ENCODE measurements at places on chromosomes 16 and 17.

DNA sequence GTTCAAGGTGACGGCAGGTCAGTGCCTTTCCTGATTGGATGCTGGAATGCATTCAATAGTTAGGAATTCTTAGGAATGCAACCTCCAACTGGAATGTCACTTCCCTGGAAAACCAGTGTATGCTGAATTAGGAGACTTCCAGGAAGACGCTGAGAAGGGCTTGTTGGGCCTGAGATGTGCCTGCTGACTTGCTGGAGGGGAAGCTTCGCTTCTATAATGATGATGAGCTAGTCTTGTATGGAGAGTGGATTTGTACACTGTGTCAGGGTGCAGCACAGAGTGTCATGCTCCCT is 45.6 kb downstream of the SMPD3 start:
- no peak for DNase-seq

DNA sequence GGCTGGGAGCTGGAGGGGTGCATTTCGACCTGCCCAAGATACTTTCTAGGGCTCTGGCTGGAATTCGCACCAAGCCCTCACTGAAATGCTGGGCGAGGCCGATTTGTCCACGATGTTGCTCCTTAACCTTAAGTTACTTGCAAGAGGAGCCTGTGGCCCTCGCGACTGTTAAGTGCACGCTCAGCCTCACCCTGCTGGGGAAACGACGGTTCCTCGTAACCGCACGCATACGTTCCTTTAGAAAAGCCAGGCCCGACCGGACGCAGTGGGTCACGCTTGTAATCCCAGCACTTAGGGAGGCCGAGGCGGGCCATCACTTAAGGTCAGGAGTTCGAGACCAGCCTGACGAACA is 607 bp upstream of the NCOR1 start:
- DNase-seq = no peak

GRCh38 chr16:105521-105920 is 27.5 kb downstream of the MPG start:
- no peak for DNase-seq

DNA sequence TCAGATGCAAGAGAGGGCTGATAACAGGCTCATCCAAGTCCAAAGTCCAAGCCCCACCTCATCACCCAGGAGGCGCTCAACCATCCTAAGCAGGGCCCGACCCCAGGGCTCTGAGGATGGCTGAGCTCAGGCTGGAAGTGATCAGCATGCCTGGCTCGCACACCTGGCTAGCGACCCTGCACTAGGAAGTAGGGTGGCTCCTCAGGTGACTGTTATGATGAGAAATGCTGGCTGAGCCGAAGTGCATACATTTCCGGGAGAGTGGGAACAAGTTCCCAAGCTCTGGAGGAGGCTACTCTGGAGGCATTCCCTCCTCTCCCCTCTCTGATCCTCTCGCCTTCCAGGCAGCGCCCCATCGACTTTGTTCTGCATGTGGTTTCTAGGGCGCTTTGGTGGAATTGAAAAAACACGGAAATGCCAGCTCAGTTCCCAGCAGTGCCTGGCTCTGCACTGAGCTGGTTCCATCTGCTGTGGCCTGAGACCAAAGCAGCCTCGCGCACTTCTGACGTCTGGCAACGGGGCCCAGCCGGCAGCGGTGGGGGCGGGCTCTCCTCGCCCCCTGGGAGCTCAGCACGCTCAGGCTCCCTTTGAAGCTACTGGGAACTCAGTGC is 130.3 kb downstream of the IRF8 start:
- no peak for DNase-seq

GRCh38 chr16:2333231-2333630 is 7.3 kb downstream of the ABCA3 start:
- DNase-seq = no peak

- DNase-seq = no peak
These were observed 3.7 kb upstream of the CBX8 start for GRCh38 chr17:79800325-79801155.

DNA sequence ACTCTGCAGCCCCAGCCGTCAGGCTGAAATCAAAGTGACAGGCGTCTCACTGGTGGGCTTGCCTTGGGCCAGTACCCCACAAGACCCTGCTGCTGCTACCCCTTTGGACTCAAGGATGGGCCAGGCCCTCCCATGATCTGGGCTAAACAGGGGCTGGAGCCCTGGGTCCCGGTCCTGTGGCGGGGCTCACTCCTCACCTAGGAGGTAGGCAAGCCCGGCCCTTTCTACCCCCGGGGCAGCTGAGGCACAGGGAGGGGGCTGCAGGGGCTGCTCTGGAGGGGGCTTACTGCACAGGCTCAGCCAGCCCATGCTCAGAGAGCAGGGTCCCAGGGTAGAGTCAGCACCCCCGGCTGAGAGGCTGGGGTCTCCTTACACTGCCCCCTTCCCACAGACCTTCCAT is 23.6 kb downstream of the KATNB1 start:
- DNase-seq = no peak

DNA sequence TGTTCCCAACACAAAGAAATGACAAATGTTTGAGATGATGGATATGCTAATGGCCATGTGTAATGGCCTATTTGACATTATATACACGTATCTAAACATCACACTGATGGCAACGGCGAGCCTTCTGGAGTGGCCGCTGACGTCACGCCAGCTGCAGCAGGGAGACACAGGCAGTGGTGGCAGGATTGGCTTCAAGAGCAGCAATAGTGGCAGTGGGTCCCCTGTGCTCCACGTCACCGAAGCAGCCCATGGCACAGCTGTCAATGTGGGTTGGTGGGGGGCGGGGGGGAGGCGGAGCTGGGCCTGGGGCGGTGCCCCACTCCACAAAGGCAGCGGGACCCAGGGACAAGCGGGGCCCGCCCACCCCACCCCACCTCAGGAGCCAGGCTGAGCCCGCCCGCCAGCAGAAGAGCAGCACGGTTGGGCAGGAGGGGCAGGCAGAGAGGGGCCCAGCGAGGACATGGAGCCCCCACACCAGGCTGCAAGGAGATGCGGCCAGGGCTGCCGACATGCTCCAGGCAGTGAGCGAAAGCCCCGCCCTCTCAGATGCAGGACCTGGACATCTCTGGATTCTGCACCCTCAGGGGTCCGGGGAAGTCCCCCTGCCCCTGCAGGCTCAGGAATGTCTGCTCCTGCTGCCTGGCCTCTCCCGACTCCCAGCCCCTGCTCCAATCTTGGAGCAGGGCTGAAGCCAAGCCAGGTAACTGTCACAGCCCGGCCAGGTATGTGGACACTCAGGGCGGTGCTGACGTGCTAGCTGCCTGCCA is 64.6 kb downstream of the USP32 start:
- DNase-seq = no peak

DNA sequence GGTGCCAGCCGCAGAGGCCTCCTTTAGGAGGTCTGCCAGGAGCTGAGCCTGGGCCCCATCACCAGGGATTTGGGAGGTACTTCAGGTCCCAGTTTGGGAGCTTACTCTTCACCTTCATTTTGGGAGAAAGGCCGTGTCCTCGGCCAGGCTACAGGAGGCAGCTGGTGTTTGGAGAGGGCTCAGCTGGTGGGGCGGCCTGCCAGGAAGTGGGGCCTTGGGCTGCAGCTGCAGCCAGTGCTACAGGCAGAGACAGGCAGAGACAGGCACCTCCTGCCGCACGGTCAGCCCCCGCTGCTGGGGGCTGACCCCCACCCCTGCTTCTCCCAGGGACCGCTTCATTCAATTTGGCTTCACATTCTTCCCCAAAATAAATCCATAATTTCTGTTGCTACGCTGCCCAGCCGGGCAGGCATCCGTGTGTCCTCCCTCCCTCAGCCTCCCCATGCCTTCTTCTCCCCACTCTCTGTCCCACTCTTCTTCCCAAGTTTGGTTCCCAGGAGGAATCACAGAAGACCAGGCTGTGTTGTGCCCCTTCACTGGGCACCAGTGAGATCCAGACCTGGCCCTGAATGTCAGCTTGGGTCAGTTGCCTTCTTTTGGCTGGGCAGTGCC is 6.1 kb downstream of the TMEM235 start:
- no peak for DNase-seq

DNA sequence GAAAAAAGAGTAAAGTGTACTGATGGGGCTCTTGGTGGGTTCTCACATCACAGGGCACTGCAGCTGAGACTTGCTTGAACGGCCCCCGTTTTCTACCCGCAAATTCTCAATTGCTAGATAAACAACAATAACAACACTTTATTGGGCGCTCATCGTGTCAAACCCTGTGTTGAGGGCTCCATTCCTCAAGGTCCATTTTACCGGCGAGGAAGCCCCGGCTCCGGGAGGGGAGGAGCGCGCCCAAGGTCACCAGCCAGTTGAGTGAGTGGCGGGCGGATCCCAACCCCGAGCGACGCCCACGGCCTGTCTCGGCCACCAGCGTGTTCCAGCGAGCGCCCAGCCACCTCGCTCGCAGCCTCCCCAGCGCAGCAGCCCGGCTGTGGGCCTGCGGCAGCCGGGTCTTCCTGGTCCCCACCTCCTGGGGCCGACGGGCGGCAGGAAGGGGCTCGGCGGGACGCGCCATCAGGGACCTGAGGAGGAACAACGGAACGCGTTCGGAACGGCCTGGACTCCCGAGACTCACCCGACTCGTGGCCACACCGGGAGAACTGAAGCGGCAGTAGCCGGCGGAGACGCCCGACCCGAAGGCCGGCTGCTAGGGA is 373 bp downstream of the CMC2 start:
- DNase-seq = no peak

DNA sequence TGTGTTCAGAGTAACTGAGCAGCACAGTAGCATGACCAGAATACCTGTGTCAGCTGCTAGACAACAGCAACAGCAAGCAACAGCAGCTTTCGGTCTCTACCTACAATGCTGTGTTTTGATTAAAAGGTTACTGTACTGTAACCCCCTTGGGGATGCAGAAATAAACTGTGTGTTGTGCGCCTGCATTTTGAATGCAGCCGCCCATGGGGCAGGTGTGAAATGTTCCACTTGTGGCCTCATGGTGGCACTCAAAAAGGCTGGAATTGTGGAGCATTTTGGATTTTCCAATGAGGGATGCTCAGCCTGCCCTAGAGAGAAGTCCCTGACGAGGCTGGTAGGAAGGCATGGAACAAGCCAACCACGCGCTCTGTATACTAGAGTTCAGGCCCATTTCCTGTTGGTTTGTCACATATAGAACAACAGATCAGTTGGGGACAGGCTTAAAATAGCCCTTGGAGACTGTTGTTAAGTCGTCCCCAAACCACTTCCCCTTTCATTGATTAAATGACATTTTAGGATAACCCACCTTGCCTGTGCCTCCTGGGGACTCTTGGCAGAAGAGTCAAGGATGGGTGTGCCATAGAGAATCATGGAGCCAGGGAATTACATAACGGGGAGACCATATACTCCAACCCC is 27.1 kb downstream of the SCPEP1 start:
- no peak for DNase-seq

GRCh38 chr16:70614208-70614951 is 32.0 kb upstream of the IL34 start:
- DNase-seq = no peak

- no peak for DNase-seq
These were observed 4.5 kb downstream of the ABCC3 start for GRCh38 chr17:50638966-50639713.

GRCh38 chr16:66057057-66057456 is 309.4 kb upstream of the CDH5 start:
- DNase-seq = no peak

DNA sequence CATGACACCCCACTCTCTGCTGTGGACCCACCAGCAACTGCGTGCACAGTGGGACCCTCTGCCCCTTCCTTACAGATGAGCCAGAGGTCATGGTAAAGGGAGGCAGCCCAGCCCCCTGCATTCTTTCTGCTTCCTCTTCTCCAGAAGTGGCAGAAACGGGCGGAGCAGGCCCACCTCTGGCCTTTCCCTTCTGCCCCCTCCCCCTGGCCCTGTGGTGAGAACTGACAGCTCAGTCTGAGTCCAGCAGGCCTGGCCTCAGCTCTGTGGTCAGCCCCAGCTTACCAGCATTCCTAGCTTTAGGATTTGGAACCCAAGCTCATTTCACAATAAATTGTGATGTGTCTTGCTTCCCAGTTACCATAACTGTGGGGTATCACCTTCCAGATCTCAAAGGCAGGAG is 4.8 kb upstream of the ANKRD11 start:
- no peak for DNase-seq

Data from CD4-positive, alpha-beta T cell (primary cell).